ENCODE measurements at places on chromosomes 12 and 14. TPM values are rescaled to one million over a fixed set of nuclear protein-coding genes. Genes with fewer than 3 reads are reported as not detected.

The ANKRD33 gene
- total RNA-seq: 1.2 TPM

DNA sequence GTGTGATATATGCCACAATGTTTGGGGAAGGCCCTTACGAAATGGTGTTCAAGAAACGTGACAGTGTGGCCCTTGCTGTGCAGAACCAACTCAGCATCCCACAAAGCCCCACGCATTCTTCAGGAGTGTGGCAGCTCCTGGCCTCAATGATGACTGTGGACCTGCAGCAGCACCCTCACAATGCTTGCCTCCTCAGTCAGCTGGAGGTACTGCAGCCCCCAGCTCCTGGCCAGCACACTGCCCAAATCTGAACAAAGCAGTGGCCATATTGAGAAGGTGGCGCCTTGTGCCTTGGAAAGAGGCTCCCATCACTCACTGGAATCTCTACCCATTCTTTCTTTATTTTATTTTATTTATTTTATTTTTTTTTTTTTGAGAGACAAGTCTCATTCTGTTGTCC lies 10.4 kb downstream of the POLE2 start:
- no peak for DNase-seq

The KCNC2 gene
- not detected for total RNA-seq

DNA sequence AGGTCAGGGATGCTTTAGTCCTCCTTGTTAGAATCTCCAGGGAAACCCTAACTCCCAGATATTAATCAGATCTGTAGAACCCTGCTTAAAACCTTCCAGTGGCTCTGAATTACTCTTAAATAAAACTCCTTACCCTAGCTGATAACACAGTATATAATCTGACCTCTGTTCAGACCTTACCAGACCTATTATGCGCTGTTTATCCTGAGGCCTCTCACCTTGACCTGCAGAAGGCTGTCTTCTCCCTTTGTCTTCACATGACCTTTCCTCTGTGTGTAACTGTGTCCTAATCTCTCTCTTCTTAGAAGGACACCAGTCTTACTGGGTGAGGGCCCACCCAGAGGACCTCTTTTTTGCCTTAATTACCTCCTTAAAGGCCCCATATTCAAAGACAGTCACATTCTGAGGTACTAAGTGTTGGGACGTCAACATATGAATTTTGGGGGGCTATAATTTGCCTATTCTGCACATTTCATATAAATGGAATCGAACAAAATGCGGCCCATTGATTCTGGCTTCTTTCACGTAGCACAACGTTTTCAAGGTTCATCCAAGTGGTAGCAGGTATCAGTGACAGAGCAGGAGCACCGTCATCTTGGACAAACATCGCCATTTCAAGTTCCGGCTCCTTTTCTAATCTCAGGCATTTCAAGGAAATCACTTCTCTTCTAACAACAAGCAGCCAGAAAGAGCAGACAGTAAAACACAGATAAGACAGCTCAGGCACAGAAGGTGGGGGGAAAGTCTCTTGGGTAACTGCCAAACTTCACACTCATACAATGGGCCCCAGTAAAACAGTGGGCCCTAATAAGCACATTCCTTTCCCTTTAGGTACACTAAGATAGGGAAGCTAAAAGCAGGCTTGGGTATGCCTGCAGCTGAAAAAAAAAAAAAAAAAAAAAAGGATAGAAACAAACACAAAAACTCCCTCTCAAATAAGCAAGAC lies 200.2 kb upstream of the NUDT4 start:
- peak; percentile 23 for DNase-seq

The RTN1 gene
- 3.7 TPM for total RNA-seq

DNA sequence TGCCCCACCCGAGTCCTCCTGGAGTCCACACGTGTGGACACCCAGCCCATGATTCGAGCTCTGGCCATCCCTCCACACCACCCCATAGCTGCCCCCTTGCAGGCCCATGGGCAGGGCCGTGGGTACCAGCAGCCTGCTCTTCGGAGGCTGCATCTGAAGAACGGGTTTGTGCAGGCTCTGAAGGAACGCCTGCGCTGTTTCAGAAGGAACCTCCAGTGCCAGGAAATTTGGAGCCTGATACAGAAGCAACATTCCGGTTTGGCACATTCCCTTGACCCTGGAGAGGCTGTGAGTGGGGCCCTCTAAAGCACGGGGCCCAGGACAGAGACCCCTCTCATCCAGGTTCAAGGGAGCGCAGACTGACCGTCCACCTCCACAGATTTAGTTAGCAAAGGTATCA lies 57.0 kb downstream of the ZNF664 start:
- no peak for DNase-seq

GRCh38 chr12:124028555-124028925 lies 55.5 kb downstream of the ZNF664 start:
- no peak for DNase-seq

The SALL2 gene
- 2.9 TPM for total RNA-seq

The MYL2 gene
- not detected for total RNA-seq

- no peak for DNase-seq
These were observed 98.6 kb downstream of the TNFAIP2 start for GRCh38 chr14:103221781-103222358.

The APOF gene
- total RNA-seq: not detected

- DNase-seq: no peak
These were observed 709 bp downstream of the INHBC start for GRCh38 chr12:57435293-57435692.

The SPATS2 gene
- 40.5 TPM for total RNA-seq

The TMEM179 gene
- 0.53 TPM for total RNA-seq

DNA sequence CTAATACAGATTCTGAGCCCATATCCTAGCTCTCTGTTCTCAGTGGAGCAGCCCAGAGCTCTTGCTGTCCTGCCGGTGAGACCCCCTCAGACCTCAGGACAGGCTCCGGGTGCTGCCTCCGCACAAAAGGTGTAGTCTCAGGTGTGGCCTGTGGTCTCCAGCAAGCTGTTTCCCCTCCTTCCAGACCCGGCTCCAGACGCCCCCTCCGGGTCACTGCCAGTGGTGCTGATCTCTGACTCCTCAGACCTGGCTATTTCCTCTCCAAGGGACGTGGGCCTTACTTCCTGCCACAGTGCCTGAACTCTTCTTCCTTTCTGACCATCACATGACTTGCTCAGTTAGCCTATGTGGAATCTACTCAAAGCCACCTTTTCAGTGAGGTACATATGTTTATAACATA lies 337.5 kb downstream of the GLT1D1 start:
- DNase-seq: no peak

DNA sequence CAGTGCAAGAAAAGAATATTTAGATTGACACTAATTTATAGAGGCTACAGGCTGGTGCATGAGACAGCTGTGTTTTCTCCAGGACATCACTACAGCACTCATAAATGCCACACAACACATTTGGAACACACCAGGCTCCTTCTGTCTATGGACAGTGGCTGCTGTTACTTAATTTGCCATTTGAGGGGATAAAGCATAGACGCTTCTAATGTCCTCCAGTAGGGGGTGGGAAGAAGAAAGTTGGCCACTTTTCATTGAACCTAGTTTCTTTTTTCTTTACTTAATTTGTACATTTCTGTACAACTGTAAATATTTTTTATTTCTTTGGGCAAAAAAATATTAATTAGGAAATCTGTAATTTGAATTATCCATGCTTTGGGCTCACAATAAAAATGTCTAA lies 12.4 kb upstream of the RTN1 start:
- no peak for DNase-seq

GRCh38 chr14:55170526-55170925 lies 20.9 kb downstream of the DLGAP5 start:
- DNase-seq: no peak

DNA sequence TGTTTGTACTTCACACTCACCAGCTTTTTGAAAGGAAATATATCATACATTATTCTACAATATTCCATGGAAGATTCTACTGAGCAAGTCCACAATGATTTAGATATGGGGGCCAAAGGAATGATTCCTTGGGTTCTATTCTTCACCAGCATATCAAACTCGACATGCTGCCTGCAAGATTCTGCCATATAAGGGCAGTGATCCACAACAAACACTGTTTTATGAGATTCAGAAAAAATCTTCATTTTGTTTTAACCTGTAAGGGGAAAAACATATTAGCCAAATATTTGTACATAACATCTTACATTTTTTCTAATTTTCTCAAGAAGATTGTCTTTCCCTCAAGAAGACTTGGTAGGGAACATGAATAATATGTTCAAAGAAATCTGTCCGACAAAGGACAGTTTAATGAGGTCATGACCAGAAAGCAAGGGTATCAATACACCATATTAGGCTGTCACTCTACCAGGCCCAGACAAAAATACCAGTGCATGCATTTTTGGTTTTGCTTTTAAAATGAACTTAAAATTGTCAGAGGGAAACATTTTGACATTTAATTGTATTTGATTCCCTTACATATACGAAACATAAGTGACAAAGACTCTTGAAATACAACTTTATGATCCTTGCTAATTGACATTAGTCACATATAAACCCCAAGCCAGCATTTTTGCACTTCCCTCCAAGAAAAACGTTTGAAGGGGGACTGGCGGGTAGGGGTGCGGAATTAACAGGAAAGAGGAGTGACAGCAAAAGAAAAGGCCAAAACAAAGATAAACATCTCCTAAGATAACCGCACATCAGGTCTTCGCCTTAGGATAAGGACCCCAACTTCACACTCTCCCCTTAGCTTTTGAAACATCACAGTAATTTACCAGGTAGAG lies 980 bp downstream of the INTS13 start:
- DNase-seq: no peak

- DNase-seq: no peak
These were observed 309.4 kb downstream of the VRK1 start for GRCh38 chr14:97106609-97107008.

All from glomerular endothelial cell (primary cell).